Germinal center (tissue), 1 donor: ENCODE measurements at places on chromosomes 16 and 17.

- no peak for DNase-seq
Measured at GRCh38 chr17:15919466-15919865, 25.5 kb upstream of the ADORA2B start.

GRCh38 chr16:57204675-57205074 lies 18.5 kb downstream of the RSPRY1 start:
- no peak for DNase-seq

GRCh38 chr17:53807286-53807685 lies 15.4 kb upstream of the KIF2B start:
- DNase-seq: no peak

- no peak for DNase-seq
Measured at GRCh38 chr16:78242239-78242630, 142.8 kb downstream of the WWOX start.

DNA sequence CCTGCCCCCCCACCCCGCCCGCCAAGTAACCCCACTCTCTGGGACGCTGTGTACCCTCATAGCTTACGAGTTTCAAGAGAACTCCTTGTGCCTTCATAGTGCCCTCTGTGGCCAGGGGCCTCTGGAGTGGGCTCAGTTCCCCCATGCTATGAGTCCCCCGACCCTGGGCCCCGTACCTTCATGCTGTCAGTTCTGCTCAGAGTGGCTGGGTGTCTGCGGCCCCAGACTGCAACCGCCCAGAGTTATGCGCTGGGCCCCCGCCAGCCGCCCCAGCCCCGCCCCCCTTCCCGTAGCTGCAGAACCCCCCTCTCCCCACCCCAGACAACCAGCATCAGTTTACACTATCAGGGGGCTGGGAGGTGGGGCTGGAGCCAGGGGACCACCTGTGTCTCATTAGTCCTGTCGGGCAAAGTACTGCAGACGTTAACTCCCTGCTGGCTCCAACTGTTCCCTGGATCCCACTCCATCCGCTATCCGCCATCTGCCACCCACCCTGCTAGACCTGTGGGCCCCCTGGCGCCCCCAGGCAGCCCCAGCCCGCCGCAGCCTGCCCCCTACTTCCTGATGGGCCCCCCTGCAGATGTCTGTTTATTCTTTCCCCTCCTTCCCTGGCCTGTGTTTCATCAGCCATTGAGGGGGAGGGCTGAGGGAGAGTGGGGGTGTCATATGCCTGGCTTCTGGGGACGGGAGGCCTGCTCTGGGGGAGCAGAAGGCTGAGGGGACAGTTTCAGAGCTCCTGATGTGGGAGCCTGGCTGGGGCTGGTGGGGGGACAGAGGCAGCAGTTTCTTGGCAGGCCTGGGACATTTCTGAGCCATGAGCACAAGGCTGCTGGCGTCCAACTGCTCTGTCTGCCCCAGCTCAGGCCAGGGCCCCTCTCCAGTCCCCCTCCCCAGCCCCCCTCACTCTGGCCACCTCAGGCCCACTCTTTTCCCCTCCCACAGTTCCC lies at the start of gene MFAP4:
TSS of gene MFAP4 (minus strand) at position 217 of the 947 bp plus-strand sequence. CDS start at position 182, 35 bp downstream.
- no peak for DNase-seq
